ENCODE measurements at places on chromosomes 6 and 20.

DNA sequence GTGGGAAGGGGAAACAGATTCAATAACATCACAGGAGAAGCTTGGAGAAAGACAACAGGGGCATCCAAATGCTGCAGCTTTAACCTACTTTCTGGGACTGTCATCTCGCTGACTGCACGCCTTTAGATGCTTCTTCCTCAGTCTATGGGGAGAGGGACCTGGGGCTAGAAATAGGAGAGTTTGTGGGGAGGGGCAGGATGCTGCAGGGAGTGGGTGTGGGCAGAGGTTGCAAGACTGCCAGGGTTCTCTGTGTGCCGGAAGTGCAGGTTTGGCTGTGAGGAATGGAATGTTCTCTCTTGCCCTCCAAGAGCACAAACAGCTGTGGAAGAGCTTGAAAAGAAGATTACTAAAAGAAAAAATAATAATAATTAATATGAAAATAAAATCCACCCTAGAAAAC is 93.2 kb downstream of the FOXO3 start:
- DNase-seq = no peak

GRCh38 chr20:59149678-59150504 is 13.7 kb upstream of the ZNF831 start:
- no peak for DNase-seq

GRCh38 chr20:32971703-32972161 is 32.5 kb downstream of the SUN5 start:
- DNase-seq = no peak

GRCh38 chr6:111171577-111172400 is 84.5 kb downstream of the SLC16A10 start:
- DNase-seq = no peak

- no peak for DNase-seq
Observed at GRCh38 chr6:3894590-3895311, 45.6 kb downstream of the FAM50B start.

- no peak for DNase-seq
Observed at GRCh38 chr6:89347825-89348224, 4.7 kb downstream of the UBE2J1 start.

GRCh38 chr20:62370115-62370806 is 3.1 kb upstream of the LAMA5 start:
- DNase-seq = no peak

DNA sequence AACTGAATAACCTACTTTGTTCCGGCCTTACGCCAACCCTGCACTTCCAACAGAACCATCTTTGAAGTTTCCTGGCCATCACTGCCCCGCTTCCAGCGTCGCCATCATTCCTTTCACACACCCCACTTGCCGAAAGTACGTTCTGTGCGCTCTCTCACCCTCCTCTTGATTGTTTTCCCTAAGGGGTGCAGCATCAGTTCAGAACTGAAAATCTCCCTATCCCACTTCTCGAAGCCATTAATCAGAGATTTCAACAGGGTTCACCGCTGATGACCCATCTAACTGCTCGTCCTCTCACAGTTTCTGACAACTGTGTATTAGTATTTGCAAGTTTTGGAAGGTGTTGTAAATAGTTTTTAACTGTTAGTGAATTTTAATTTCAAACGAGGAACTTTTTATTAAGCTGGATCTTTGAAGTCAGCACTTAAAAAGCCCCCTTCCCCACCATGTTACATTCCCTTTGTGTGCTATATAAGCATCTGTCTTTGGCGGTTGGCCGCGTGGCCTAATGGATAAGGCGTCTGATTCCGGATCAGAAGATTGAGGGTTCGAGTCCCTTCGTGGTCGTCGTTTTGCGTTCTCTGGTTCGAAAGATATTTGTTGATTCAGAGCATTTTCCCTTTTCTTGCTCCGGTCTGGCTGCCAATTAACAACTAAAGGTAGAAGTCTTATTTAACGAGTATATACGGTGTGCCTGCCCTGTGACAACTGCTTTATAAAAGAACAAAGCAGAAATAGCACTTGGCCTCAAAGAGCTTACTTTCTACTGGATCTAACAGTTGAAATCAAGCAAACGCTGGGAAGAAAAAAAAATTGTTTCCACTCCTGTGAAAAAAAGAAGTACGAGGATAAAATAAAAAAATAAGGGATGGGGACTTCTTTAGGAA is 42.6 kb downstream of the TRIM27 start:
- peak; percentile 84 for DNase-seq

- DNase-seq = peak; percentile 91
Observed at GRCh38 chr6:43496370-43497128, 13.6 kb downstream of the LRRC73 start.

GRCh38 chr6:136920216-136920615 is 1.9 kb upstream of the SLC35D3 start:
- DNase-seq = no peak

DNA sequence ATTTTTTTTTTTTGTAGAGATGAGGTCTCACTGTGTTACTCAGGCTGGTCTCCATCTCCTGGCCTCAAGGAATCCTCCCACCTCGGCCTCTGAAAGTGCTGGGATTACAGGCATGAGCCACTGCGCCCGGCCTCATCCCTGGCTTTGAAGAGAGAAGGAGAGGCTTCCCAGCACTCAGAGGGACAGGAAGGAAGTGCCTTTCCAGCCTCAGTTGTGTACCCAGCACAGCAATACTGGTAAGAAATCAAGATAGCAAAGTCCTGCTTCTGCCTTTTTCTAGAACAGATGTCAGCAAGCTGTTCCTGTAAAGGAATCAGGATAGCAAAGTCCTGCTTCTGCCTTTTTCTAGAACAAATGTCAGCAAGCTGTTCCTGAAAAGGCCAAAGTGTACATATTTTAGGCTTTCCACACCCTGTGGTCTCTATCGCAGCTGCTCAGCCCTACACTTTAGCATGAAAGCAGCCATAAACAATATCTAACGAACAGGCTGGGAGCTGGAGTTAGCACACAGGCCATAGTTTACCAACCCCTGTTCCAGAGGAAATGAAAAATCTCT is 6.3 kb upstream of the PLTP start:
- no peak for DNase-seq

GRCh38 chr6:111382476-111383294 is 100.3 kb downstream of the REV3L start:
- DNase-seq = no peak

DNA sequence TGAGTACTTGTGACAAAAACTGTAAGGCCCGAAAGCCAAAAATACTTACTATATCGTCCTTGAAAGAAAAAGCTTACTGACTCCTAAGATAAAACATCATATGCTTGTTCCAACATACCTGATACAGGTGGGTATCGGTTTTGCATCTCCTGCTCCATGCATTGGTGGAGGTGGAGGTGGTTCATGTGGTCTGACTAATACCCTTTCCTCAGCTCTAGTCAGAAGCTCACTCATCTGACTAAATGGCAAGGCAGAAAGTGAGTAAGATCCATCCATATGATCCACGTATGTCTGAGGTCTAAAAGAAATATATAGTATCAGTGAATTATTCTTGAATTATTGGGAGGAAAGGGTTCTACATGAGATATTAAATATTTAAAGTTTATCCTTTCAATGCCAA is 76.2 kb downstream of the WASF1 start:
- DNase-seq = no peak

GRCh38 chr6:2751871-2752270 is 1.1 kb upstream of the MYLK4 start:
- DNase-seq = no peak

DNA sequence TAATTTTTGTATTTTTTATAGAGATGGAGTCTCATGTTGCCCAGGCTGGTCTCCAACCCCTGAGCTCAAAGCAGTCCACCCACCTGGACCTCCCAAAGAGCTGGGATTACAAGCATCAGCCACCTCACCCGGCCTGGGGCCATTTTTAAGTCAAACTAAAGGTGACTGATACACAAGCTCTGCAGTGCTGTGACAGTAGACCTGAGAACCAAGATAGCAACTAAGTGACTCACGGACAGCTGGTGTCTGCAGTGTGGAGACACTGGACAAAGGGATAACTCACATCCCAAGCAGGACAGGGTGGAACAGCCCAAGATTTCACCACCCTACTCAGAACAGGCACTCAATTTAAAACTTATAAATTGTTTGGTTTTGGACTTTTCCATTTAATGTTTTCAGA is 402.5 kb downstream of the CD83 start:
- no peak for DNase-seq

- no peak for DNase-seq
Observed at GRCh38 chr6:53579338-53579737, 34.4 kb upstream of the GCLC start.

GRCh38 chr6:89944826-89945407 is 50.6 kb downstream of the GJA10 start:
- no peak for DNase-seq

GRCh38 chr6:108951351-108951953 is 103.2 kb downstream of the ARMC2 start:
- no peak for DNase-seq

- no peak for DNase-seq
Observed at GRCh38 chr20:20786428-20786827, 74.0 kb upstream of the RALGAPA2 start.
